Stimulated activated CD8-positive, alpha-beta memory T cell treated with anti-CD3 and anti-CD28 coated beads, Interleukin-15, amount 100 ng/mL, for 48 hours (primary cell): ENCODE measurements at places on chromosomes 7 and 10.

GRCh38 chr10:111545861-111546605, 469.2 kb downstream of the ADRA2A start:
- no peak for DNase-seq

DNA sequence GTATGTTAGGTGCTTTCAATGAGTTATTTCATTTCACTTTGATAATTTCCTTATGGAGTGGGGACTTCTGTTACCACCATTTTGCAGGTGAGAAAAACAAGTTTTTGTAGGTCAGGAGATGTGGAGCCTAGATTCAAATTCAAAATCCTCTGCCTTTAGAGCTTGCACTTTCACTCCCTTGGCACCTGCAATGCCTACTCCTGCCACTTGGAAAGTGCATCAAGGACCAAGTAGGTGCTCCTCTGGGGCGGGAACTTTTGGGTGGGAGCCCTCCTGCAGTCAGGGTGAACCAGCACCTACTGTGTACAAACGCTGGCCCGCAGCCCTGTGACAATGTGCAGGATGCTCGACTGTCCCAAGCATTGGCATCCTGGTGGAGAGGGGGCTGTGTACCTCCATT, 199.0 kb downstream of the EMX2 start:
- DNase-seq: no peak

- no peak for DNase-seq
These were observed 107.7 kb upstream of the TMEM168 start for GRCh38 chr7:112897839-112898431.

- DNase-seq: no peak
These were observed 24.8 kb downstream of the JCAD start for GRCh38 chr10:30034433-30035137.

DNA sequence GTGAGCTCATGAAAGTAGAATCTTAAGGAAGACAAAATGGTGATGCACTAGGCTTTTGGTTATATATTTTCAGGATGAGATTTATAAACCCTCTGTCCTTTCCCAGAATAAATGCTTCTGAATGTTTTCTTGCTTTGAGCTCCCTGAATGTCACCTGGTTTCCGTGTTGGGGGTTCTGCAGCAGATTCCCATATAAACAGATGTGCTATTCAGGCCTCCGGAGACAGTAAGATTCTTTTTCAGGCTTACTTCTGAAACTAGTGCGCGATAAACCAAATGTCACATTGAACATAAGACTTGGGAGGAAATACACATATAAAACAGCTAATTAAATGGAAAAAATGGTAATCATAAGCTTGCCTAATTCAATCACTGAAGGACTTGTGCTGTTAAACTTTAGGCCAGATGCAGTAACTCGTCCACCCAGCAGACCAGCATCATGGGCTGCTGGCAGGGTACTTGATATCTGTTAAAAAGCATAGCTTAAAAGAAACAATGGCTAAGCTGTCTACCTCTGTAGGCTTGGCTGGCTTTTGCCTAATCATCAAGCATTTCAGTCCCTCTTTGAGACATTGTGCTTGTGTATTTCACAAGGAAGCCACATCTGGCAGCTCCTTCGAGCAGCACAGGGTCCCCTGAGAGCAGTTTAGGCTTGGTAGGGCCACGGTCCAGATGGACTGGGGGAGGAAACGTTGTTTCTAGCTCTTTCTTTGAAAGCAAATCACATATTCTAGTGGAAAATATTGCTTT, 281.2 kb upstream of the KIAA1217 start:
- DNase-seq: no peak

DNA sequence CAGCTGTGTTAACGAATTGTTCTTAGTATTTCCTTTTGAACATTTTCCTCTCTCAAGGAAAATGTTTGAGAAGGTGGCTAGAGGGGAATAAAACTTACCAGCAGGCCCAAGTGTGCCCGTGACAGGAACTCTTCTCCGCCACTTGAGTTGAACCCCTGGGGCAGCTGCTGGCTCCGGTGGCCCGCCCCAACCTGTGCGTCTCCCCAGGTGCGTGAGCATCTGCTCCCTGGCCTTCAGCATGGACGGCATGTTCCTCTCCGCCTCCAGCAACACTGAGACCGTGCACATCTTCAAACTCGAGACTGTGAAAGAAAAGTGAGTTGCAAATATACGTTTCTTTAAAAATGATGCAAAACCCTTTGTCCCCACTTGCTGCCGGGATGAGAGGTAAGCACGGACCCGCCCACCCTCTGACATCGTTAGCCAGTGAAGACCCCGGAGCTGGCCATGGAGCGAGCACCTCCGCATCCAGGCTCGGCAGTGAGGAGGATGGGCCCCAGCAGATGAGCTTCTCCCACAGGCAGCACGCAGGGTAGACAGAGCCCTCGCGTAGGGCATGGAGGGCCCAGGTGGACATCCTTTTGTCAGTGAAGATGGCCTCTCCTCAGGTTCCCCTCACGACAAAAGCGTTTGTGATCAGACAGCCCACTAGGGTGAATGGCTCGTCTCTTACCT, 35.7 kb downstream of the WIPI2 start:
- DNase-seq: no peak

GRCh38 chr7:151900986-151901621, 24.2 kb upstream of the PRKAG2 start:
- DNase-seq: no peak

GRCh38 chr10:128022261-128023196, 103.7 kb downstream of the MKI67 start:
- DNase-seq: no peak

- DNase-seq: no peak
These were observed 2.1 kb upstream of the RALA start for GRCh38 chr7:39621261-39621660.

DNA sequence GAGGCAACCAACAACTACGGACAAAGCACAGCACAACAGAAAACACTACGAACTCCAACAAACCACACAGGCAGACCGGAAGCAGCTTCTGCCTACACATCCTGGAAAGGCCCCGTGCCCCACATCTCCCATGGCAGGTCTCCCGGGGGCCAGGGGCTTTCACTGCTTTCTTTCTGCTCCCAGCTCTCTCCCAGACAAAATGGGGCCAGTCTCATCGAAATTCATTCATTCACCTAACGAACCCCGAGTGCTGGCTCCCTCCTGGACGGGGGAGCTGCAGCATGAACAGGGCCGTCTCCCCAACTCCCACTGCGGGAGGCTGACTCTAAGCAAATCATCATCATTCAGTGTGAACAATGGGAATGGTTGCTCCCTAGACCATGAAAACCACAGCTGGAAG, 47.6 kb upstream of the NANOS1 start:
- DNase-seq: no peak

DNA sequence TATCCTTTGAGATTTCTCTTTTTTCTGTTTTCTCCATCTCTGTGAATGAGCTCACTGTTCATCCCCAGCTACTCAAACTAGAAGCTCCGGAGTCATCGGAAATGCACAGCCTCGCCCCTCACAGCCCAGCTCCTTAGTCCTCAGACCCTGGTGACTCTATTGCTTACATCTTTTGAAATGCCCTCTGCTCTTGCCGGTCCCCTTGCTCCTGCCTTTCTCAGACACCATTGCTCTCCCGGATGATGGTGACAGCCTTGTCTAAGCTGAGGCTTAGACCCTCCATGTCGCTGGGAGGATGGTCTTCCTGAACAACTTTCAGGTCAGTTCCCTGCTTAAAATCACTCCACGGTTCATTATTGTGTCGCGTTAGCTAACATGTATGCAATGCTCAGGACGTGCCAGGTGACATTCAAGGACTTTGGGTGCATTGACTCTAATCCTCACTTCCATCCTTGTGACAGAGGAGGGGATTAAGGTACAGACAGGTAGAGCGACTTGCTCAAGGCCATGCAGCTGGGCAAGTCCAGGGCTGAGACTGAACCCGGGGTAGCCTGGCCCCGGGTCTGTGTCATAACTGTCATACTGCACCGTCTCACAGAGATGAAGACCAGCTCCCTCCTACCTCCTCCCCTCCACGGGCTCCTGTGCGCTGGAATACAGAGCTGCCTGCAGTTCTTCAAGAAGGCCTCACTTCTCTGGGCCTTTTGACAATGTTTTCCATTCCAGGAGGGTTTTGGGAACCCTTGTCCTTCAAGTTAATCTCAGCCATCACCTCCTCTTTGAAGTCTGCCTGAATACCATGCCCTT, 4.3 kb upstream of the UCMA start:
- DNase-seq: no peak

GRCh38 chr10:11434324-11434723, 177.1 kb downstream of the USP6NL start:
- no peak for DNase-seq

DNA sequence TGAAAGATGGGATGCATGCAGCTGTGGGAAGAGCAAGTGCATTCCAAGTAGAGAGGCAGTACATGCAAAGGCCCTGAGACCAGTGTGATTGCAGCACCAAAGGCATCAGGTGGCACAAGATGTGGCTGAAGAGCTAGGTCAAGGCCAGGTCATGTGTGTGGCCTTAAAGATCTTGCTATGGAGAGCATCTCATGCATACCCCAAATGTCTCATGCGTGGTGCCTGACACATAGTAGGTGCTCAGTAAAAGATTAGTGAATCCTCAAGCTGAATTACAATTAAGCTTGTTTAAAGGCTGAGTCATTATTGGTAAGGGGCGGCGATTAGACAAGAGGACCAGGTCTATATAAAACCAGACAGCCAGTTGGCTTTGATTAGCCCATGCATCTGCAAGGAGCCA, 336.6 kb downstream of the FGFR2 start:
- no peak for DNase-seq

DNA sequence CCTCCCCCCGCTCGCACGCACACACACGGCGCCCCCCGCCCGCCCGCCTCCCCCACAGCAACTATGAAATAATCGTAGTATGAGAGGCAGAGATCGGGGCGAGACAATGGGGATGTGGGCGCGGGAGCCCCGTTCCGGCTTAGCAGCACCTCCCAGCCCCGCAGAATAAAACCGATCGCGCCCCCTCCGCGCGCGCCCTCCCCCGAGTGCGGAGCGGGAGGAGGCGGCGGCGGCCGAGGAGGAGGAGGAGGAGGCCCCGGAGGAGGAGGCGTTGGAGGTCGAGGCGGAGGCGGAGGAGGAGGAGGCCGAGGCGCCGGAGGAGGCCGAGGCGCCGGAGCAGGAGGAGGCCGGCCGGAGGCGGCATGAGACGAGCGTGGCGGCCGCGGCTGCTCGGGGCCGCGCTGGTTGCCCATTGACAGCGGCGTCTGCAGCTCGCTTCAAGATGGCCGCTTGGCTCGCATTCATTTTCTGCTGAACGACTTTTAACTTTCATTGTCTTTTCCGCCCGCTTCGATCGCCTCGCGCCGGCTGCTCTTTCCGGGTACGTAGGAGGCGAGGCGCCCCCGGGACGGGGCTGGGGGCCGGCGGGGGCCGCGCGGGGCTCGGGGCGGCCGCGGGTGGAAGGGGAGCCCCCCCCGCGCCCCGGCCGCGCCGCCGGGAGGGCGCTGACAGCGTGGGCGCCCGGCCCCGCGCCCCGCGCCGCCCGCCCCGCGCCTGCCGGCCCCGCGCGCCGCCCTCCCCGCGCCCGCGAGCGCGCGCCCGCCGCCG, 441 bp downstream of the BMI1 start:
- no peak for DNase-seq

DNA sequence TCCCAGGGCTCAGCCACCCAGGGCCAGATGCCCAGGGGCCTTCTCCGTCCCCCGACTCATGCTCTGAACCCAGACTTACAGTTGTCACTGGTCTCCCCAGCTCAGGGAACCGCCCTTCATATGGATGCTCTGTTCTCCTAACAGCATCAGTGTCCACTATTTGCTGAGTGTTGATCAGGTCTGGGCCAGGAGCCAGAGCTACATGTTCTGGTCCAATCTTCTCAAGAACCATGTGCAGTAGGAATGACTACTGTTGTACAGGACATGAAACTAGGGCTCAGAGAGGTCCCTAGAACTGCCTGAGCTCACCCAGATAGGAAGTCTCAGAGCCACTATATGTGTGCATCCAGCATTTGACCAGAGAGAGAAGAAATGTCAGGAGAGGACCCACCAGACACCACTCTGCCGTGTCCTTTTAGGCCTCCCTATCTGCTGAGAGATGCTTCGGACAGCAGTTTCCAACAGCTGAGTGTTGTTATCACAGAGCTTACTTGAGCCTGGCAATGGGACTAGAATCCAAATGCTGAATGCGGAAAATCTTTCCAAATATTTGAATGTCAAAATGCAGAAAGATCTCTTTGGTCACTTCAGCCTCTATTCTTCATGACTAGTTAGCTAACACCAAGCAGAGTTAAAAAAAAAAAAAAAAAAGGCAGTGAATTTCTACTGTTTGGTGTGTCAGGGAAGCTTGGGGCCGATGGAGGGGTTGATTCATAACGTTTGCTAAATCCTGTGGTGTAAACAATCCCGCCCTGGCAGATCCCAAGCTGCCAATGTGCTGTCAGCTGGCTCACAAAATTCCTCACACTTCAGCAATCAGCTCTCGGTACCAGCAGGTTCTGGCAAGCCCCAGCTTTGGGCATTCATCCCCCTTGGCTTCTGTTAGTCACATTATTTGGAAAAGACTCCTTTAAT, 246.1 kb downstream of the TNS3 start:
- DNase-seq: no peak

- no peak for DNase-seq
These were observed 474.6 kb upstream of the FZD8 start for GRCh38 chr10:36116731-36117130.

GRCh38 chr7:8129318-8129659, 132.7 kb downstream of the ICA1 start:
- no peak for DNase-seq

GRCh38 chr7:17027789-17028152, 146.0 kb upstream of the AGR3 start:
- DNase-seq: no peak

- DNase-seq: no peak
These were observed 716.2 kb upstream of the PHF14 start for GRCh38 chr7:10257438-10257837.

GRCh38 chr10:33295851-33296250, 38.6 kb downstream of the NRP1 start:
- DNase-seq: no peak

GRCh38 chr10:115125505-115125904, 32.3 kb downstream of the ATRNL1 start:
- no peak for DNase-seq

GRCh38 chr10:48343921-48344598, 37.6 kb downstream of the MAPK8 start:
- DNase-seq: no peak

- no peak for DNase-seq
These were observed 1.6 kb upstream of the RAB19 start for GRCh38 chr7:140402178-140402835.

DNA sequence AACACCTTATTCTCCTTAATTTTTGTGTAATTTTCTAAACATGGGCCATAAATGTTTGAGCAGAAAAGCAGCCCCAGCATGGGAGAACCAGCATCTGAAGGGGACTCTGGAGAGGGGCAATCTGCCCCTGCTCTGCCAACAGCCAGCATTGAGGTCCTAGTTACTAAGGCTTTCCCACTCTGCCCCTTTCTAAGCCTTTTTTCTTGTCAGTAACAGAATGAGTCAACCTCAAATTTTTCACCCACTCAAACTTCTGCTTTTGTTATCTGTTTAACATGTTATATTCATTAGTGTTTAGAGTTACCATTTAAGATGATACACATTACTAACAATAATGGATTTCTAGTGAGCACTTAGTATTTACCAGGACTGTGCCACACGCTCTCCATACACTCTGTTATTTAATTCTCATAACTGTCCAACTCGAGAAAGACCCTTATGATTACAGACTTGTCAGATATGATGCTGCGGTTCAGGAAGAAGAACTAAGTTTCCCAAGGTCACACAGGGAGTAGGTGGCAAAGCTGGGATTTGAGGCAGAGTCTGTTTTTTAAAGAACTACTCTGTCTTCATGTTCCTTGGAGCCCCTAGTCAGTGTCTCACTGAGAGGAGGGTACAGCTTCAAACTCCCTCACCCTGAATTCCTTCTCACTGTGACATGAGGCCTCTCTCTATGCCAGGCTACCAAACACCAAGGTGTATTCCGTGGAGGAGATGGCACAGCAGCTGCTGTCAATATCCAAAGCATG, 19.9 kb upstream of the GPAM start:
- no peak for DNase-seq
